ENCODE measurements at places on chromosomes 3 and 15.

GRCh38 chr3:23161896-23162570, 41.1 kb upstream of the UBE2E2 start:
- no peak for DNase-seq

DNA sequence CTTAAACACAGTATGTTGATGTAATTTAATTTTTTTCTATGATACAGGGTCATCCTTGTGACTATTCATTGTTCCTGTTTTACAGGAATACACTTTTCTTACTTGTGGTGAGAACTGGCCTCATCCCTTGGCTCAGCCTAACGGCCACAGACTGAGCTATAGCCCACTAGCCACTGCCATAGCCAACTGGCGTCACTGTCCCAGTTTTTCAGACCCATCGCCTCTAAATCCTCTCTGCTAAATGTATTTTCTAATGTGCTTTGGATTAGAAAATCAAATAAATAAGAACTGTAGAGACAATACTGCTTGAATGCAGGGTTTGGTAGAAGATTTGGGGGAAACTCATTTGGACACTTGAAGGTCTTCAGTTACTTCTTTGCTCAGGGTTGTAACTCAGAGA, 113.1 kb downstream of the TIGIT start:
- no peak for DNase-seq

DNA sequence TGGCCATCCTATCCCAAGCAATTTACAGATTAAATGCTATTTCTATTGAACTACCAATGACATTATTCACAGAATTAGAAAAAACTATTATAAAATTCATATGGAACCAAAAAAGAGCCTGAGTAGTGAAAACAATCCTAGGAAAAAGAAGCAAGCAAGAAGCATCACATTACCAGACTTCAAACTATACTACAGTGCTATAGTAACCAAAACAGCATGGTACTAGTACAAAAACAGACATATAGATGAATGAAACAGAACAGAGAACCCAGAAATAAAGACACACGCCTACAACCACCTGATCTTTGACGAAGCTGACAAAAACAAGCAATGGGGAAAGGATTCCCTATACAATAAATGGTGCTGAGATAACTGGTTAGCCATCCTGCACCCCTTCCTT, 152.2 kb downstream of the TNIK start:
- DNase-seq, result no peak

DNA sequence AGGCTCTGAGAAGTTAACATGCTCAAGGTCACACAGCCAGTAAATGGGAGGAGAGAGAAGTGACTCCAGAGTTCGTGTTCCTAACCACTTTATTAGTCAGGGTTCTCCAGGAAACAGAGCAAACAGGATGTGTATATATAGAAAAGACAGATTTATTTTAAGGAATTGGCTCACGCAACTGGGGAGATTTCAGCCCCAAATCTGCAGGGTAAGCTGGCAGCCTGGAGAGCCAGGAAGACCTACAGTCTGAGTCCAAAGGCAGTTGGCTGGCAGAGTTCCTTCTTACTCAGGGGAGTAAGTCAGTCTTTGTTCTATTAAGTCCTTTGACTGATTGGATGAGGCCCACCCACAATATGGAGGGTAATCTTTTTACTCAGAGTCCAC, 118.2 kb upstream of the PROK2 start:
- no peak for DNase-seq

DNA sequence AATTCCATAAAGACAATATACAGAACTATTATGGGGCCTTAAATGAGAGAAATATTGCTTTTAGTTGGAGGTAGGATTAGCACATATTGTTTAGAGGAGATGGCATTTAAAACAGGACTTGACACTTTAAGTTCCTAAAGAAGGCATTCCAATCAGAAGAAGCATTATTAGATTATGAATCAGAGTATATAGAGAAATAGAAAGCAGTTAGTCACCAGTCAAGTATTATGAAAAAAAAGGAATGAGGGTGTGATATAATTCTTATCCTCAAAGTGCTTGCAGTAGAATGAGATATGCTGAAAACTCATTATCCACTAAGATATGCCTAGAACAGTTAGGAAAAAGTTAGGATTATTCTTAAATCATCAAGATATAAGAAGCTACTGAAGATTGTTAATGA, 456.2 kb downstream of the ZNF385D start:
- DNase-seq, result no peak

GRCh38 chr3:119357190-119357589, 63.0 kb downstream of the ARHGAP31 start:
- DNase-seq, result no peak

- DNase-seq, result no peak
Observed at GRCh38 chr3:48599077-48599501, 4.0 kb upstream of the COL7A1 start.

DNA sequence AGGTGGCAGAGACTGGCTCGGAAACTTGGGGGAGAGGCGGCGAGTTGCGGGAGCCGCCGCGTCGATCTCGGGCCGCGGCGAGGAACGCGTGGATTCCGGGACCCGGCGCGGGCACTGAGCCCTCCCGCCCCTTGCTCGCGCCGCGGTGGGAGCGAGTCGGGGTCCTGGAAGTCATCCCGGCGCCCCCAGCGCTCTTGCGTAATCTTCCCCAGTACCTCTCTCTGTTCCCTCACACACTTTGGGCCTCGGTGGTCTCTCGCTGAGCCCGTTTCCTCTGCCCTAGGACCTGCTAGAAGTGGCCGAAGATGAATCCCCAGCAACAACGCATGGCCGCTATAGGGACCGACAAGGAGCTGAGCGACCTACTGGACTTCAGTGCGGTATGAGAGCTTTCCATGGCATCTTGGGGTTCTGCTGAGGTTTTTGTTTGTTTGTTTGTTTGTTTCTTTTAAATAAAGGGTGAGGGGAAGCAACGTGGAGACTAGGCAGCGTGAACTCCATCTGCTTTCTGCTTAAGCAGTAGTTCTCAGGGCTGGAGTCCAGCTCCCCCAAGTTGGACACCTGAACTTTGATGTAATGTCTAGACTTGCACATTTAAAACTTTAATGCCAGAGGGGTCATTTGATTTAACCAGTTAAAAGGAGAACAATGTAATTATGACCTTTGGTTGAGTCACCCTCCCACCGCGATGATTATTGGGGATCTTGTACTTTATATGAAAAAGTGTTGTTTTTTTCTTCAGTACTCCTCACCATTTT, 1.3 kb downstream of the TCF12 start:
- no peak for DNase-seq

DNA sequence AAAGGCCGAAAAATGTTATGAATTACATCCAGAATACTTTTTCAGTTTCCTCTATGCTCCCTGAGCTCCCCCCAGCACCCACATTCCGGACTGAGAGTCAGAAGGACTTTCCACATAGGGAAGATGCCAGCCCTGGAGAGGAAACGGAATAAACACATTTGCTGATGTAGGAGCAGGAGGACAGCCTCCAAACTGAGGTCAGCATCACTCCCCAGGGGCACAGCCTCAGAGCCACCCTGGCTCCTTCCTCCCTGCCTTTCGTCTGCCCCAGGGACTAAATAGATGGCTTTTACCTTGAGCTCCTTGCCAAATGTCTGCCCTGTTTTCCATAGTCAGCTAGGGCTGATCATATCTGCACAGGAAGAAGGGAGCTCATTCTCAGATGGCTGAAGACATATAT, 22.6 kb upstream of the SLCO2A1 start:
- DNase-seq, result no peak

Data from stimulated activated CD4-positive, alpha-beta T cell treated with anti-CD3 and anti-CD28 coated beads, Interleukin-1b, Interleukin-23, amount 100 ng/mL, for 24 hours (primary cell).